Right lobe of liver (tissue), 6 donors: ENCODE measurements at places on chromosomes 7 and 10. TPM values are rescaled to one million over a fixed set of nuclear protein-coding genes. Genes with fewer than 3 reads are reported as not detected.

GRCh38 chr10:85611093-85611740, 755.4 kb downstream of the GRID1 start:
- no peaks in the 10 kb centered on the region for H3K4me1 ChIP-seq
- H3K36me3 ChIP-seq = no peaks in the 10 kb centered on the region
- no peak overlapping the region for H3K27ac ChIP-seq
- no peaks in the 10 kb centered on the region for H3K27me3 ChIP-seq

- H3K27me3 ChIP-seq = no peaks in the 10 kb centered on the region
- no peaks in the 10 kb centered on the region for H3K36me3 ChIP-seq
These were observed 25.0 kb downstream of the VTI1A start for GRCh38 chr10:112471878-112472487.

GRCh38 chr7:92698237-92698841, 108.1 kb upstream of the FAM133B start:
- H3K27me3 ChIP-seq = no peaks in the 10 kb centered on the region
- peaks cover 43% of the 10 kb centered on the region for H3K4me1 ChIP-seq
- H3K27ac ChIP-seq = no peak overlapping the region
- DNase-seq = no peak
- H3K4me3 ChIP-seq = no peak overlapping the region

GRCh38 chr7:137880432-137880831, 33.7 kb upstream of the DGKI start:
- no peak overlapping the region for H3K4me3 ChIP-seq
- no peak overlapping the region for H3K27ac ChIP-seq
- H3K36me3 ChIP-seq = peaks cover 64% of the 10 kb centered on the region
- DNase-seq = no peak

DNA sequence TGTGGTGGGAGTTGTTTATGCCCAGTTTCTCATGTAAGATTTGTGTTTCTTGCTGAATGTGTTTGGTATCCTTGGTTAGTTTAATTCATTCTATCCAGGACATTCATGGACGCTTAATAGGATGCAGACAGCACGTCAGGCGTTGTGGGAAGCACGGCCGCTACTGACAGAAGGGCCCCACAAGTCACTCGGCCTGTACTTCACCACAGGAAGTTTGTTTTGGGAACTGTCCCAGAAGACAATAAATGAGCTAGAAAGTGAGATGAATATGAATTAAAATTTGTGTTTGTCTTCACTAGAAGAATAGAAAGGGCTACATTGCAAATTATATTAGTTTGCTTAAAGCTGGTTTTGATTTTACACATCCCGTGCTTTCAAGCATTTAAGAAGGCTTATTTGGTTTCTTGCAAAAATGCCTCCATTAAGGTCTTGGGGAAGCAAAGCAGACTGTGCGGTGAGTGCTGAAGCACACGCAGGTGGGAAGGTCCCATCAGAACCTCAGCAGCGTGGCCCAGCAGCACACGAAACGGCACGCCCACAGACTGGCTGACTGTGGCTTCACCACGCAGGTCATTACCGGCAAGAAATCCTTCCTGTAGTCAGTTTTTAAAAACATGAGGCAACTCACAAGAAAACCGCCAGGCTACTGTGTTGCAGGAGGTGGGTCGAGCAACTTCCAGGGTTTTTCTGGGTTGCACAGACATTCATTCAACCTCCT, 74.1 kb downstream of the VIPR2 start:
- H3K36me3 ChIP-seq = no peaks in the 10 kb centered on the region
- no peak for DNase-seq
- no peaks in the 10 kb centered on the region for H3K4me1 ChIP-seq
- H3K27ac ChIP-seq = no peak overlapping the region

LIPJ gene
- total RNA-seq = 0.06 TPM

- DNase-seq = no peak
- no peaks in the 10 kb centered on the region for H3K4me1 ChIP-seq
- H3K36me3 ChIP-seq = no peaks in the 10 kb centered on the region
- no peak overlapping the region for H3K27ac ChIP-seq
- no peaks in the 10 kb centered on the region for H3K27me3 ChIP-seq
These were observed 117.8 kb downstream of the MICU1 start for GRCh38 chr10:72508033-72508432.

DNA sequence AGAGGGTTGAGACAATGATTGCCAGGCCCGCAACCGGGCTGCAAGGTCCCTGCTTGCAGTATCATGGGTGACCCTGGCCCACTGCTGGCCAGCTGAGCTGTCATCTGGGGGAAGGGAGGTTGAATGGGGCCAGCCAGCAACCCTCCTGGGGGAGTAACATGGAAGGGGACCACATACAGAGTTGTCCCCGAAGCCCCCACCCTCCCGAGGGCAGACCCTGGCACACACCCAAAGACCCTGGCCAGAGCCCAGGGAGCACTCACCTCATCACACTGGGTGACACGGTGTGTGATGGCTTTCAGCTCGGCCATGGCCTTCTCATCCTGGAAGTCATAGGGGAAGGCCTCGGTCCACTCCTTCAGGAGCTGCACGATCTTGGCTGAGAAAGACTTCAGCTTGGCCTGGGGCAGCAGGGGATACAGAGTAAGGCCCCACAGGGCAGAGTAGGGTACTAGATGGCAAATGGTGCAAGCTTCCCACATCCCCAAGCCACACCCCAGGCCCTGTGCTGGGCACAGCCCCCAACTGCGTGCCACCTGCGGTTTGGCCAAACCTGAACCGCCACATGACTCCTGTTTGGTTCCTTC, 63.4 kb downstream of the CSGALNACT2 start:
- no peaks in the 10 kb centered on the region for H3K27me3 ChIP-seq
- no peak overlapping the region for H3K27ac ChIP-seq
- no peaks in the 10 kb centered on the region for H3K4me1 ChIP-seq
- DNase-seq = peak; percentile 49
- H3K36me3 ChIP-seq = no peaks in the 10 kb centered on the region

DNA sequence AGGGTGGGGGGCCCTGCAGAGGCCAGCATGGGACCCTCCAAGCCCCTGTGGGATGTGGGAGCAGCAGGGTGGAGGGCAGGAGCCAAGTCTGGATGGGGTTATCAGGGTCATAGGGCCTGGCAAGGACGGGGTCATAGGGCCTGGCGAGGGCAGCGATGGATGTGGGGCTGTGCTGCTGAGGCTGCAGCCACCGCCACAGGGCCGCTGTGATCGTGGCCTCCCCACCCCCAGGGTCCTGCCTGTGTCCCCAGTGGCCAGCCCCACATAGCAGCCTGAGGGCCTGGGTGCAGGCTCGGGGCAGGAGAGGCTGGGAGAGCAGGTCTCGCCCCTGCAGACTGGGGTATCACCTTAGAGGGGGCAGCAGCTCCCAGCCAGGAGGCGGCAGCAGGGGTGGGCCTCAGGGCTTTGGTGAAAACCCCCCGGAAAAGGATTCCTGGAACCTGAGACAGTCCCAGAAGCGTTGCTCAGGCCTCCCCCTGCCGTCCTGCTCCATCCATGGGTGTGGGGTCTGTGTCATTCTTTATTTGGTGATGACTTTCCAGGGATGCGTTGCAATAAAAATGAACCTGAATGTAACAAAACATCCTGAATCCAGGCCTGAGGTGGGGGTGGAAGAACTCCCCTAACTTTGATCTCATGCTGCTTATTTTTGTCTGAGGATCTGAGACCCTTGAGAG, 107.3 kb upstream of the SHH start:
- peak overlapping the region; percentile 76 for H3K27ac ChIP-seq
- H3K4me1 ChIP-seq = peaks cover 29% of the 10 kb centered on the region
- no peaks in the 10 kb centered on the region for H3K36me3 ChIP-seq
- H3K4me3 ChIP-seq = no peak overlapping the region
- no peaks in the 10 kb centered on the region for H3K27me3 ChIP-seq

TRIM50 gene
- total RNA-seq = not detected
